ENCODE measurements at places on chromosomes 6 and 20.
A peak's percentile ranks its signal among the peaks of the same experiment; 100 is the strongest.

DNA sequence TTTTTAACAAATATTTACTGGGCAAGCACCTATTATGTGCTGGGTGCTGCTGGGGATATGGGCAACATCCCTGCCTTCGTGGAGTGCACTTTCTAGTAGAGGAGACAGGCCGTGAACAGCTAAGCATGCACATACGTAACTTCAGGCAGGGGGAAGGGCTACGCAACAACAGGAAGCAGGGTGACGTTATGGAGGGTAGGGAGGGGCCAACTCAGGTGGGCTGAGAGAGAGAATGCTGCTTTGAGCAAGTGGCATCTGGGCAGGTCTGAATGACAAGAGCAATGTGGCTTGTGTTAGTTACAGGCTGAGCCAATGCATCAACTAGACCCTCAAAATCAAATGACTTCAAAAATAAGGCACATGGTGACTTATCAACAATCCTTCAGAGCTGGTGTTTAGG is 112.1 kb downstream of the CDC5L start:
- no peak for DNase-seq

GRCh38 chr6:112639391-112639831 is 292.3 kb downstream of the RFPL4B start:
- DNase-seq: no peak

DNA sequence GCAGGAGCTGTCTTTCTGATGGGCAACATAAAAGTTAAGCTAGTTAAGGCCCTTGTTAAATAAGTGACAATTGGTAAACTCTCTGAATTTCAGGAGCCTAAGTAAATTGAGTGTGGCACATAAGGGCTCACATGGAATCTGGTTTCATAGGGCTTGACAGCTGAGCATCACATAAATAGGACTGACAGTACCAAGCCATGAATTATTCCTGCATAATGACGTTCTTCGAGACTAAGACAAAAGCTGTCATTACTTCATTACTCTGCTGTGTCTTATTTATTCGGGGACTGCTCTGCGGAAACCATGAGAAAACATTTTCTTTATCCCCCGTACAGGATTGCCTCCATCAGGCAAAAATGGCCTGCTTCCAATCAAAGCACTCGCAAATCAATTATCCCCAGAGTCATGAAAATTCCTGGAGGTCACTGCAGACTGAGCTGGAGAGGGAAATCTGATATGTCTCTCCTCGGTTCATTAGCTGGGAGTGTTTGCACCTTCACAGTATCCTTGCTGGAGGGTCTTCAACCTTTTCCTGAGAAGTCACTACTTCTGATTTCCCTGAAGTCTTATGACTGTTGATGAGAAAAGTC is 311.4 kb downstream of the CDH26 start:
- DNase-seq: no peak

DNA sequence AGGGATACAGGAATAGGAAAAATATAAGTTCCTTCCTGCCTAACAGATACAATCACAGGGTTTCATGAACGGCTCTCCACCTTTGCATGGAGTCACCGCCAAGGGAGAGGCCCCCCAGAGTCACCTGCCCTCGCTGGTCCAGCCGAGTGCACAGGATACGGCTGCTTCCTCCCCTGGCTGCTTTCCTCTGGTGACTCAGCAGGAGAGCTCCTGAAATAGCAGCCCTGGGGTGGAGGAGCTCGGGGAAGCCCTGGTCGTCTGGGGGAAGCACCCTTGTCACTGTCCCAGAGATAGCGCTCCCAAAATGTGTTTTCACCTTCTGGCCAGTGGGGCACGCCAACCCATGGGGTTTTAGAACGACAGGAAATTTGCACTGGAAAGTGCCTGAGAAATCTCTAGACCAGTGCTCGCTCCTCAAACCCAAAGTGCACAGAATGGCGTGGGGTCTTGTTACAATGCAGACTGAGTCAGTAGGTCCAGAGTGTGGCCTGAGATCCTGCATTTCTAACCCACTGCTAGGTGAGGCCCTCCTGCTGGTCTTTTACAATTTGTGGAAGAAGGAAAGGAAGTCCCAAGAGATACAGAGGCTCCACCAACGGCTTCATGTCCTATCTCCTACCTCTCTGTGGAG is 35.9 kb upstream of the FAM50B start:
- DNase-seq: no peak

DNA sequence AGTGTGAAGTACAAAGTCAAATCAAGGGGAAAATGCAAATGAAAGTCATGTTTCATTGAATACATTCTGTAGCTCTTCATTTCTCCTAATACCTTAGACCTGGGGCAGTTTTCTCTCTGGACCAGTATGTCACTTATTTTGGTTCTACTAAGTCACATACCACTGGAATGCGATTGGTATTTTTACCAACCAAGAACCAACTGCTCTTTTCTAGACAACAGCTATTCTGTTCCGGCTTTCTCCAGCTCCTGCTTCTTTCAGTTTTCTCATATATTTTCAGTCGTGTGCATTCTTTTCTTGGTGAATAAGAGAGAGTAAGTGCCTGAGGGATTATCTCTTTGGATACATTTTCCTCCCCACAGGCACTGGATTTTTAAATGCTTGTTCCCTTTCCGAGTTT is 39.2 kb upstream of the SPACA1 start:
- DNase-seq: no peak

GRCh38 chr6:10413262-10413849 is 1.5 kb downstream of the TFAP2A start:
- DNase-seq: no peak

GRCh38 chr6:14927398-14927797 is 318.5 kb upstream of the JARID2 start:
- peak; percentile 70 for DNase-seq

GRCh38 chr6:14585689-14586088 is 468.1 kb downstream of the CD83 start:
- DNase-seq: no peak

- DNase-seq: no peak
These were observed 27.4 kb upstream of the MAPRE1 start for GRCh38 chr20:32792316-32792715.

DNA sequence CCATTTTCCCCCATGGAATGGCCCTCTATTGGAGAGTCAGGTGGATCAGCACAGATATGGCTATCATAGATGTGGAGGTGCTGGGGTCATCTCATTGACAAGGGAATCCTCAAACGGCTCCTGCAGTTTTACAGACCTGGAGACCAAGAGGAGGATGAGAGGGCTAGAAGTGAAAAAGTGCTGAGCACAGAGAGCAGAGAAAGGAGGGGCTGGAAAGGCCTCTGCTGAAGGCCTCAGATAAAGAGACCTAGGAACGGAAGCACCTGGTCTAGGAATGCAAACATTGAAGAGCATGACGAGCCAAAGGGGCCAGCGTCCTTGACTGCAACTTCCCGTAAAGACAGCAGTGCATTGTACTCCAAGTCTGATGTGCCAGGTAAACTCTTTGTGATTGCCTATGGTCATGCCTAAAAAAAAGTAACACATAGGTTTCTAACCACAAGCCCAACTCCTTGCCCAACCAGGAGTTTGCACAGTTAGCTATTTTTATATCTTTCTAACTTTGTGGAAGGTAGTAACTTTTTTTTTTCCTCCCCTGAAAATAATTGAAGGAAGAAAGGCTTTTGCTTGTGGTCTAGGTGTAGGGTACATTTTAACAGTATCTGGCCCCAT is 15.2 kb downstream of the RSPH4A start:
- DNase-seq: peak; percentile 100

- DNase-seq: no peak
These were observed 6.1 kb upstream of the LEMD2 start for GRCh38 chr6:33794910-33795623.

DNA sequence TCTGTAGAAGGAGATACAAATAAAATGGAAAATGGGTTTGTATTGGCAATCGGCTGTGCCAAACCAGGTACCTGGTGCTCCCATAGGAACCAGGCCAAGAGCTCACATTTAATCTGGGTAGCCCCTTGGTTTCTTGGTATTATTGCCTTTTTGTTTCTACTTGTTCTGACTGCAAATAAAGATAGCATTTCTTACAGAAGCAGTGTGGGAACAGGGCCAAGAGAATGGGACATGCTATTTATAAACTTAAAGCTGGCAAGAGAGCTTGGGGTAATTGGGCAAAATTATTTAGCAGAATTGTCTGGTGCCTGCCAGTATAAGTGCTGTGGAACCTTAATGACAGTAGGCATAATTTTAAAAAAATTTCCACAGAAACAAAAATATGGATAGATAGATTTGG is 113.5 kb upstream of the GLP1R start:
- no peak for DNase-seq

GRCh38 chr20:10970109-10970508 is 296.3 kb upstream of the JAG1 start:
- DNase-seq: no peak

DNA sequence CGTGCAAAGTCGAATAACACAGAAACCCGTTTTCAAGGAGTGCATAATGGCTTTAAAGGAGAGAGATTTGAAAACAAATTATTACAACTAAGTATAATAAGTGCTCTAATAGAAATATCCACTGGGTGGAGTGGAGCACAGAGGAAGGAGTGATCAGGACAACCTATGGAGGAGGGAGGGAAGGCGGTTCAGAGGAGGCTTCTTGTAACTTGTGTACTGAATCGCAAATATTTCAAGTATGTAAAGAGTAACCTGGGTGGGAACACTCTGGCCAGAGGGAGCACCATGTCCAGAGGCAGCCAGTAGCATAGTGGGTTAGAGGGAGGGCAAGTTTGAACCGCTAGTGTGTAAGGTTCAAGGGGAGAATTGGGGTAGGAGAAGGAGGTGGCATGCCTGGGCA is 21.6 kb upstream of the TNFAIP3 start:
- DNase-seq: no peak

GRCh38 chr20:47664068-47664437 is 121.2 kb downstream of the SULF2 start:
- DNase-seq: no peak

DNA sequence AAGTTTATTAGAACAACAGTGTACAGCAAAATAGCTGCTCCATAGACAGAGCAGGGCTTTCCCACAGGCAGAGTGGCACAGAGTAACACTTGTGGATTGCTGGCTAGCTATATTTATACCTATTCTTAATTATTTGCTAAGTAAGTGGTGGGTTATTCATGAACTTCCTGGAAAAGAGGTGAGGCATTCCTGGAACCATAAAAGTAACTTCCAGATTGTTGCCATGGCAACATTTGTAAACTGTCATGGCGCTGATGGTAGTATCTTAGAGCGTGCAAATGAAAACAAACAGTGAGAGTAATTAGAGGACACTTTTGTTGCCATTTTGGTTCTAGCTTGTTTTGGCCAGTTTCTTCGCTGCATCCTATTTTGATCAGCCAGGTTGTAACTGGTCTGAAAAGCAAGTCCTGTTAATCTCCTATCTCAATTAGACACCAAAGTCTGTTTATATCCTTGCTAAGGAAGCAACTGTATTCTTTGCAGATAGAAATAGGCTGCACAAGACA is 23.9 kb downstream of the DEFB114 start:
- peak; percentile 29 for DNase-seq

- DNase-seq: no peak
These were observed 194.6 kb upstream of the LAMP5 start for GRCh38 chr20:9319687-9320384.

GRCh38 chr6:1621070-1621701 is 11.5 kb downstream of the FOXC1 start:
- no peak for DNase-seq

- no peak for DNase-seq
These were observed 111.6 kb downstream of the TBC1D32 start for GRCh38 chr6:121222656-121223055.

DNA sequence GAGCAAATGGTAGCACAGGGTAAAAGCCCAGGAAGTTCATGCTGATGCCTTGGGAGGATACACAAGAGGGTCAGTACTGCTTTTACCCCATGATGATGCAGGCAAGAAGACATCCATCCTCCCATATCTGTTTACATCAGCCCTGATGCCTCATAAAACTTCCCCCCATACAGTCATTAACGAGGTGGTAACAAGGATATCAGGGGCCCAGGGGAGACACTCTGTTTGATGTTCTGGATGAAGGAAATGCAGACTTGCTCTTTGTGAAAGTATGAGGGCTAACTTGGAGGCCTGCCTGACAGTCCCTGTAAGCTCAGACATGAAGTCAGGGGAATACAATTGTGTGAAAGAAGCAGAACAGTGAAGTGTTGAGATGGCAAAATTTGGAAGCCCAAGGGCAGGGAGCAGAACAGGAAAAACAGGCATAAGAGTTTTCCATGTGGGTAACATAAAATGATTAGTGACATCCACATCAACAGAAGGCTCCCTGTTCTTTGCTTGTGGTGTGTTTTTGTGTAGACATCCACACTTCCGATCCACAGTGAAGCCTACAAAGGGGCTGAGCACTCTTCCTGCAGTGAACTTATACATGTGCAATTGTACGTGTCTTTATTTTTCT is 813.4 kb downstream of the MAFB start:
- no peak for DNase-seq

GRCh38 chr6:157546321-157546720 is 165.3 kb downstream of the ZDHHC14 start:
- DNase-seq: no peak

- DNase-seq: no peak
These were observed 534 bp upstream of the EFCAB8 start for GRCh38 chr20:32858189-32858588.

DNA sequence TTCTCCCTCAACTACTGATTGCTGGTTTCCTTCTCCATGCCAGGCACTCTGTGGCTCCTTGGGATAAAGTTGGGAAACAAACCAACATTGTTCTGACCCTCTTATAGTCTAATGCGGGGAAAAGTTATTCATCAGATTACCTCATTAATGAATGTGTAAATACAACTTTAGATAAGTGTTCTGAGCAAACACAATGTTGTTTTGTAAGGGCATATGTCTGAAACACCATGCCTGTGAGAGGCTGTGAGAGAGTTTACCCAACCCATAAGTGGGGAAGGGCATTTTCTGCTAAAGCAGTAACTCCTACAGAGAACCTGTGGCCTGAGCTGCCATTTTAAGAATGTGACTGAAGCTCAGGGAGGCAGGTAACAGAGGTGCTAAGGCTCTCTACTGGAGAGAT is 283.5 kb downstream of the KHDC1L start:
- DNase-seq: peak; percentile 73

GRCh38 chr6:7200598-7201443 is 93.1 kb downstream of the RREB1 start:
- DNase-seq: peak; percentile 98

- no peak for DNase-seq
These were observed 162.1 kb downstream of the JARID2 start for GRCh38 chr6:15408008-15408407.

- no peak for DNase-seq
These were observed 211.4 kb upstream of the ECI2 start for GRCh38 chr6:4346659-4347333.

DNA sequence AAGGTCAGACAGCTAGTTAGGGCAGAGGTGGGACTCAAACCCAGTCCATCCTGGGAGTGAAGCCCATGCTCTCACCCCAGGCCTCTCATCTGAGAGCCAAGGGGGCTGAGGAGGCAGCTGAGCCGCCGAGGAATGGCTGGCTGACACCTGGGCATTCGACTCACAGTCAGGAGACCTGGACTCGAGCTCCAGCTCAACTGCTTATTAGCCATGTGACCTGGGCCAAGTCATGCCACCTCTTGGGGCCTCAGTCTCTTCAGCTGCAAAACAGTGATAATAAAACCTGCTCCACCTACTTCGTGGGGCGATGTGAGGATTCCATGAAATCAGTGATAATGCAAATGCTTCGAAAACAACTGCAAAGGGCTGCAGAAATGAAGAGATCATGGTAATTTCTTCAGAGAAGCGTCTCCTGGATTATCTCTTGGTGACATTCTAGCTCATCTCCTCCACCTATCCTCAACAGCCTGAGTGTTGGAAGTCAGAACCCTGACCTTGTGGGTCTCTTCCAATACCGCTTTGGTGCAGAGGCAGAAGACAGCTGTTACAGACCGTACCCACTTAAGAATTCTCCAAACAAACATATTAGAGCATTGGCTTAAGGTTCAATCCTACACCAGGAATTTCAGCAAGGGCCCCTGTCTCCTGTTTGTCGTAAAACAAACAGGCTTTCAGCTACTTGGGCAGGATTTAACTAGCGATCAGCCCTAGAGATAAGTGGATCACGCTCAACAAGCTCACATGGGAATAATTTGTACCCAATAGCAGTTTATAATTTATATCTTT is 60.0 kb upstream of the PIM1 start:
- no peak for DNase-seq
